ENCODE measurements at places on chromosomes 2 and 18.

DNA sequence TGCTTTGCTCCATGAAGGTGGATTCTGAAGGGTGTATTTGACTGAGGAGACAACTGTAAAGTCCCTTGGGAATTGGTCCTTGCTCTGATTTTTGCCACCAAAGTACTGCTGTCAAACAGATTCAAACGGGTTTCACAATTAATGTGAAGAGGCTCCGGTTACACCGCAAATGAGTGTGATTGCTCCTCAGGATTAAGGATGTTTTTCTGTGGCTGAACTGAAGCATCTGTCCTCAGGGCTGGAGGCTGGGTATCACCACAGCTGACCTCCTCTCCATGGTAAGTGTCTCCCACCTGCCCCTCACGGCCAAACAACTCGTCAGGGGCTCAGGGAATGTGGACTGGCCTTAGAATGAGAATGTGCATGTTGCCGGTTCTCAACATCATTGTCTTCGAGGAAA lies 130.4 kb upstream of the NDUFV2 start:
- no peak for DNase-seq

DNA sequence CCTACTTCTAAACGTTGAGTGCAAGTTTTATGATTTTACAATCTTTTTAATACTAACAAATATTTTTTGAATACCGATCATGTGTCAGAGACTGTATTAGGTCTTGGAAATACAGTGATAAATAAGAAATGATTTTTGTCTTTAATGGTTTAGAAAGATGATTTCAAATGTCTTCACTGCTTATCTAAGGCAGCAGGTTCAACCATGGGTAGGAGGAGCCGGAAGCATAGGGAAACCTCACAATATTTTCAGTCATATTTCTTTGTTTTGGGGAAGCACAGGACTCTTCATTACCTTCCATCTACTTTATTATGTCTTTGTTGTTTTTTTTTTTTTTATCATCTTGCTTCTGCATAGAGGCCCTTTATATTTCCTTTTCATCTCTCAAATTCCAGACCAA lies 165.2 kb upstream of the EPC2 start:
- no peak for DNase-seq

DNA sequence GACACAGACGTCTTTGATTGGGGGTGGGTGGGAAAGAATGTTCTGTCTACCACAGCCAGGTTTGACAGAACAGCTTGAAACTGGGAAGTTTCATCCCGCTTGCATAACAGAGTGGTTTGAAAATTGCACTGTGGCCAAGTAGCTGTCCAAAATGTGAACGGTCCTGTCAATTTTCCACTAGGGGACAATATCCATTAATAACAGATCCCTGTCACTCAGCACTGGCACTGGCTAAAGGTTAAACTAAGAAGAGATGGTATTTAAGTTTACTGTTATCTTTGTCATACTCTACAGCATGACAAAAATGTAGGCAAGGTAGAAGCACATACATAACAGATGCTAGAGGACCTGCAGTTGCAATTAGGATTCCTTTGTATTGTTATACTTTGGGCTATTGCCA lies 55.6 kb upstream of the ACMSD start:
- DNase-seq: no peak

- no peak for DNase-seq
Observed at GRCh38 chr2:96156926-96157648, 11.8 kb upstream of the DUSP2 start.

- DNase-seq: no peak
Observed at GRCh38 chr2:32743480-32744236, 115.8 kb downstream of the TTC27 start.

GRCh38 chr2:221641181-221641871 lies 69.2 kb upstream of the EPHA4 start:
- no peak for DNase-seq

DNA sequence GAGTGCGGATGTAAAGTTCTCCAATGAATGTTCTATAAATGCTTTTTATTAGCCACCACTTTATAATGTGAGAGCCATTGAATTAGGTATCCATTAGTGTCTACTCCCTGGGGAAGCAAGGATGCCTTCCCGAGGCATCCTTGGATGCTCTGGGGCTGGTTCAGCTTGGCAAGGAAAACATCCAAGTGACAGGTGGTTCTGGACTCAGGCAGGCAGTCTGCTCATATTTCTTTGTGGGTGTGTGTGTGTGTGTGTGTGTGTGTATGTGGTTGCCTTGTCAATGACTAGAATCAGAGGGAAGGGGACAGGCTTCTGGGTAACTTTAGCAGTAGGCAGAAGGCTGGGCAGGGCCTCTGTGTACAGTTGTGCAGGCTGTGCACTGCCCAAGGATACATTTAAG lies 149.2 kb downstream of the TSN start:
- no peak for DNase-seq

GRCh38 chr2:201806442-201807170 lies at the start of gene CDK15:
Gene CDK15, plus strand, starts transcription at chr2:201806537. Its CDS starts 128 bp downstream, at chr2:201806665.
- no peak for DNase-seq

- DNase-seq: no peak
Observed at GRCh38 chr2:205857520-205858237, 175.4 kb downstream of the NRP2 start.

DNA sequence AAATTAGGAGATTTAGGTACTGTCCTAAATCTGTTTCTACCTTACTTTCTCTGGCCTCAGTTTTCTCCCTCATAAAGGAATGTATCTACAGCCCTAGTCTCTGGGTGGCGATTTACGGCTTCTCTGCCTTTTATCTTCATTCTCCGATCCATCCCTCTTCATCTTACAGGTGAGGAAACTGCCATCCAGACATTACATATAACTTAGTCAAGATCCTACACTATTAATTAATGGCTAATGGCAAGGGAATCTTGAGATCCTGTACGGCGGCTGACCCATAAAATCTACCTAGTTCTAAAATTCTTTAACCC lies 386 bp upstream of the YIPF4 start:
- no peak for DNase-seq

GRCh38 chr2:239801404-239802184 lies 223.5 kb downstream of the NDUFA10 start:
- DNase-seq: no peak

DNA sequence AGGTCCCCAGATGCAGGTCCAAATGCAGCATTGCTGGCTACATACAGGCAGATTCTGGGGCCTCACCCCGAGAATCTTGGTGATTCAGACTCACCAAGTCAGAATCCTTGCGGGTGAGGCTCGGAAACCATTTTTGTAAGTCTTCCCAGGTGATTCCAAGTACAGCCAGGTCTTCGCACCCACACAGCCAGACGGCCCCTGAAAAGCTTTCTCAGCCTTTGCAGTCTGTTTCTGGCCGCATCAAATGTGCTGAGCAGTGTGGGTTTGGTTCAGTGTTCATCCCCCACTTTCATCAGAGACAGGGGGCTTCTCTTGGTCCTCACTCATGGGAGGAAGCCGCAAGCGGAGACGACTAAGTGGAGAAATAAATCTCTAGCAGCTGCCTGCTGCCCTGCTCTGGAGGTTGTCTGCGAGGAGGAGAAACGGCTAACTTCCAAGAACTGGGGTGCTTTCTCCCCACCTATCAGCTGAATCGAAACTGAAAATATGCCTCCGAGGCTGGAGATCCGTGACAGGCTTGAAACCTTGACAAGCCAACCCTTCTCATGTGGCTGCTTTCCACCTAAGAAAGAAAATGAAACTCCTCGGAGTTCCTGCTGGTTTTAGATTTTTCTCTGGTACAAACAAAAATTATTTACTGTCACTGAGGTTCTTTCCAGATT lies 8.9 kb upstream of the TMEM185B start:
- DNase-seq: no peak

GRCh38 chr2:38497670-38498037 lies 105.1 kb downstream of the HNRNPLL start:
- DNase-seq: no peak

DNA sequence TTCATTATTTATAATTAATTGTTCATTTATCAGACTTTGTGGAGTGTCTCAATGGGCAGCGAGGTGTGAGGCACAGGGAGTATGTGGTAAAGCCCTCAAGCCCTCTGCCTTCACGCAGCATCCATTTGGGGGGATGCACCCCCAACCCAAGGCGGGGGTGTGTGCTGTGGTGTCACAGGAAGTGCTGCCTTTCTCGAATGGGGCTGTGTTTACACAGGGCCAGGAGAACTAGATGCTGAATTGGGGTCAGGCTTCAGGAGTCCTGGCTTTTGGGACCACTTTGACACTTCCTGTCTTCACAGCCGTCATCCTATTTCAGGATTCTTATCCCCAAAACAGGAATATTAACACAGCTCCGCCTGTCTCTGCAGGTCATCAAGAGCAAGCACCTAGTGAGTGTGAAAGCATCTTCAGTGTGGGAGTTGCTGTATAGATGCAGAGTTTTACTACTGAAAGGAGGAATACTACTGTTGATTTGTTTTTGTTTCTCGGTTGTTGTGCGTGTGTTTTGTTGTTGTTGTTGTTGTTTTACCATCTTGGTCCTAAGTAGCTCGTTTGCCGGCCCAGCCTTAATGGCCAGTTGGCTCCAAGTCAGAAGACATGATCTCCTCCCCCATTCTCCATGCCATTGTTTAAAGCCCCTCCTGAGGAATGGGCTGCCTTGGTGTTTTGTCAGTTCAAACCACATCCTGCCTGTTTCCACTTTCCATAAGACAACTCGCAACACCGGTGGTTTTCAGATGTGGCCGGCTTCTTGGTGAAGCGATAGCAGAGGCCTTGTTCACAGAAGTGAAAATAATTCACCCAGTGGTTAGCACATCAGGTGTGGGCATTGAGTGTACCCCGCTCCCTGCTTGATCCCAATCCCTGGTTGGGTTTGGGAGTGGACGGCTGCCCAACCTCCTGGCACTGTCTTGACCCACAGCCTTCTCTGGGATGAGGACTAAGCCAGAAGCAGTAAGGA lies 221.3 kb downstream of the BCL2 start:
- no peak for DNase-seq

DNA sequence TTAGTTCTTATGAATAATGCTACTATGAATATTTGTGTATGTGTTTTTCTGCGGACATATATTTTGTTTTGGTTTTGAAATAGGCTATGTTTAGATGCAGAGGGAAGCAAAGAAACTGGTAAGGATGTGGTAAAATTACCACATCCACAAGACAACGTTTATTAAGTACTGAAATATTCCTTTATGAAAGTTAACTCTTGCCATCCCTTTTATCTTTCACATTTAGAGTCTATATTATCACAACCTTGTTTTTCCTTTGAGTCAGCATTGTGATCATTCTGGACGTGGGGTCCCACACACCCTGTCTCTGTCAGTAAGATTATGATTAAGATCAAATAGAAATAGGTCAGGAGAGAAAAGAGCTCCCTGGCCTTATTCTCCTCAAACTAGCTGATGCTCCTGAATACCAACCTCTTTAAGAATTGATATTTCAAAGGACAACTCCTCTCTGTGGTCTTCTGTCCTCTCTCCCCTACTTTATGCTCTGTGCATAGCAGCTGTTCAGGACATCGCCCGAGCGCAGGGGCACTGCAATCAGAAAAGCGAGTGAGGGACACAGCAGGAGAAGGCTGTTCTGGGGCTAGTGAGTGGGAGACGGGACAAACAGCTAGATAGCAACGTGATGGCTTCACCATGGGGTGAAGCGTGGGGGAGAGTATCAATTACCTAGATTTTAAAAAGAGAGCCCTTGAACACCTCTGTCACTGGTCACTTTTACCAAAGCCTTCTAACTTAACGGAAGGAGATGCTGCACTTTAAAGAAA lies 12.2 kb downstream of the METAP1D start:
- no peak for DNase-seq

GRCh38 chr2:109435066-109435690 lies 178.6 kb downstream of the SEPTIN10 start:
- no peak for DNase-seq

GRCh38 chr2:193476171-193476800 lies 1281.6 kb upstream of the TMEFF2 start:
- DNase-seq: no peak

GRCh38 chr18:75304678-75305557 lies 94.3 kb downstream of the TSHZ1 start:
- no peak for DNase-seq

DNA sequence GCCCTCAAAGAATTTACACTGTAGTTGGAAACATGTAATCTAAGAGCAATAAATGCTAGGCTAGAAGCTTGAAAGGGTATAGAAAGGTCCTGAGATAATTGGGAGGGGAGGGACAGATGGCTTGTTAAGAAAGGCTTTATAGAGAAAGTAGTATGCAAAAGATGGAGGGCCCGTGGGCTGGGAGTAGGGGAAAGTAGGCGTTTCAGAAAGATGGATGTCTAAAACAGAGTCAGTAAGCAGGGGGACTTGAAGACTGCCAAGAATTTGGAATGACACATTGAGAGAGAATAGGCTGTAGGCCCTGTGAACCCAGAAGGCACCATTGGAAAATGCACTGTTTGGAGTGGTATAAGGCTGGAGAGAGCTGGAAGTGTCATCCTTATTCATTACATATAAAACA lies 822 bp downstream of the PSMG2 start:
- no peak for DNase-seq

DNA sequence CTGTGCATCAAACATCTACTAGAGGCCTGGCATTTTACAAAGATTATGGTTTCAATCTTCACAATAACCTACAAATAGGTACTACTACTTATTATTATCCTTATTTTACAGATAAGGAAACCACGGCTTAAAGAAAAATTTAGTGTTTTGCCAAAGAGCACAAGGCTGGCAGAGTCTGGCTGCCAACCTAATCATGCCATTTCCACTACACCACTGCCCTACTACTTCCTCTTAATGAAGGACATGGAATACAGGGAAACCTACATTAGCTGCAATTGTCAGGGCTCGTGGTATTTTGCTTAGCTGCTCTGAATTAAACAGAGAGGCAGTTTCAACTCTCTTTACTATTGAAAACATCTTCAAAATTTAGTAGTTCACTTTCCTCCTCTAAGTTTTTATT lies 5.9 kb downstream of the MBOAT2 start:
- no peak for DNase-seq

DNA sequence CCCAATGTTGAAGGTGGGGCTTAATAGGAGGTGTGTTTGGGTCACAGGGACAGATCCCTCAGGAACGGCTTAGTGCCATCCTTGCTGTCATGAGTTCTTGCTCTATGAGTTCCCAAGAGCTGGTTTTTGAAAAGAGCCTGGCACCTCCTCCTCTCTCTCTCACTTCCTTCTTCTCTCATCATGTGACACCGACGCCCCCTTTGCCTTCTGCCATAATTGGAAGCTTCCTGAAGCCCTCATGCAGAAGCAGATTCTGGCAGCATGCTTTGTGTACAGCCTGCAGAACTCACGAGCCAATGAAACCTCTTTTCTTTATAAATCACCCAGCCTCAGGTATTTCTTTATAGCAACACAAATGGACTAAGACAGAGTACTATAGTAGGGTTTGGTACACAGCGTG lies 100.4 kb upstream of the SH3BP4 start:
- DNase-seq: no peak

- no peak for DNase-seq
Observed at GRCh38 chr2:121999264-121999663, 243.8 kb downstream of the TSN start.

- no peak for DNase-seq
Observed at GRCh38 chr2:27671235-27671634, 7.5 kb downstream of the SLC4A1AP start.

DNA sequence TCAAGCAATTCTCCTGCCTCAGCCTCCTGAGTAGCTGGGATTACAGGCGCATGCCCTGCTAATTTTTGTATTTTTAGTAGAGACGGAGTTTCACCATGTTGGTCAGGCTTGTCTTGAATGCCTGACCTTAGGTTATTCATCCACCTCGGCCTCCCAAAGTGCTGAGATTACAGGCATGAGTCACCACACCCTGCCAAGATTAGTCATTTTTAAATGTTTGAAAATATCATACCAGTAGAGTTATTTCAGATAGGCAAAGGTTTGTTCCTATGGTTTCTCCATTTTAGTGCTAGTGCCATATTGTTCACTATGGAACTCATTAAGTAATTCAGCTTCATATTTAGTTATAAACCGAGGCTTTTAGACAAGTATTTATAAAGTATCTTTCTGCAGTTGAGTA lies 52.3 kb downstream of the HIBCH start:
- DNase-seq: no peak
